ENCODE measurements at places on chromosomes 6 and 20.

DNA sequence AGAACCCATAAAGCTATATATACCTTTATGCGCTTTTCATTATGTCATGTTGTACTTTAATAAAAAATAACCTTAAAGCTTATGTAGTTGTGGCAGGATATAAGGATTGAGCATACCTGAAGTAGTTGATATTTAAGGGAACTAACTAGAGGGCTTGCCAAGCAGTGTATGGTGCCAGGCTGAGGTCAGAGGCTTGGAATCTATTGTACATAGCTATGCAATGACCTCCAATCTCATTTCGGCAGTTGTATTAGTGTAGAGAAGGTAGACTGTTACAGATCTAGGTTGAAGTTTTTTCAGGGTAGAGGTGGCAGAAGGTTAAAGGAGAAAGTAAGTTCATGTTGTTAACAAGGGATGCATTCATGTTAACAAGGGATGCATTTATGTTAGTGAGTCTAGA lies 397.7 kb upstream of the HS3ST5 start:
- no peak for DNase-seq

DNA sequence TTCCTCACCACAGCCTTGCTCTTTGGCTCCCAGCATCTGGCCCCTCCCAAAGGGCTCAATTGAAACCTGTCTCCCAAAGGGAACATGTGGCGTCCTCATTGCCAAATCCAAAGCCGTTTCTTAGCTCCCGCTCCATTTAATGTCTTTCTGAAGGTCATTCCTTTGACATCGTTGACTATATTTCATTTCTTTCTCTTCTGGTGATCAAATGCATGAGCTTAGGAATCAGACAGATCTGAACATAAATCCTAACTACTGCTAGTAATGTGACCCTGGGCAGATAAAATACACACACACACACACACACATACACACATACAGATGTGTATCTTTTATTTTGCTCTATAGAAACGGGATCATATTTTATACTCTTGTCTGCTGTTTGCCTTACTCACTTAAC lies 964.7 kb upstream of the FLRT3 start:
- no peak for DNase-seq

GRCh38 chr6:142985281-142985680 lies 40.3 kb upstream of the HIVEP2 start:
- DNase-seq = no peak

DNA sequence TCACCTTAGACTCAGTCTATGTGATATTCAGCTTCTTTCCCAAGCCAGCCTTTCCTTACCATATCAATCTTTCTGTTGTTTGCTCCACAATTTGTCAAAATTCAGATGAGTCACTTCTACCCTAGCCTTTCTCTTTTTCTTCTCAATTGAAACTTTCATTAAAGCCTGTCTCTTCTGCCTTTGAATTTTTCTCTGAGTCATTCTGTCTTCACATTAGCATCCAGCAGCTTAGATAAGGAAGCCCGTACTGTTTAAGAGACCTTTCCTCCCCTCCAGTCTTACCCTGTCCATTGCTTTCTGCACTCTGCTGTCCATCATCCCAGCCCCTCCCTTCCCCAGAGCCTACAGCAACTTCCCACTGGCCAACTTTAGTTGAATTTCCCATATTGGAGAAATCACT lies 34.9 kb upstream of the RALGAPA2 start:
- DNase-seq = no peak

DNA sequence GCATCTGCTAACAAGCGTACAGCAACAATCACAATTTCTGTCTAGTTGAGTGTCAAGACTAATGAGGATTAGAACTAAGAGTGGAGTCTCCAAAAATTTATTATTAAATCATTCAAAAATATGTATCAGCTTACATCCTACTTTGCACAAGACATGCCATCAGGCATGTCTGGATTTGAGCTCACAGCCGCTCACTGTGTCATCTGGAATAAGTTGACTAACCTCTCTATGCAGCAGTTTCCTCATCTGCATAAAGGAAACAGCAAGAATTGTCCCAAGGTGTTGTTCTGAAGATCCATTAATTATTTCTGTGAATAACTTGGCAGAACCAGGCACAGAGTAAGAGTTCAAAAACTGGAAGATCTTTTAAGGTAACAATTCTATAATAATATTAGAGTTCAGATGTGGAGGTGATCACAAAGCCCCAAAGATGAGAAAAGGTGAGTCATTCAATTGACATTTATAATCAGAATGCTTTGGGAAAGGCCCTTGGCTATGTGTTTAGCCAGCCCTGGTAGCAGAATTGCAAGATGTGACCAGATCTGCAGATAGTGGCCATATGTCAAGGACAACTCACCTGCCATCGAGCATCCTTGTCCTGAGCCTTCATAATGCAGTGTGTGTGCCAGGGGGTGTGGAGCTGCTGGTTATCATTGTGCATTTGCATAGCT lies 264.0 kb downstream of the FOXA2 start:
- no peak for DNase-seq

GRCh38 chr6:96716221-96716620 lies 121.1 kb downstream of the GPR63 start:
- DNase-seq = no peak

DNA sequence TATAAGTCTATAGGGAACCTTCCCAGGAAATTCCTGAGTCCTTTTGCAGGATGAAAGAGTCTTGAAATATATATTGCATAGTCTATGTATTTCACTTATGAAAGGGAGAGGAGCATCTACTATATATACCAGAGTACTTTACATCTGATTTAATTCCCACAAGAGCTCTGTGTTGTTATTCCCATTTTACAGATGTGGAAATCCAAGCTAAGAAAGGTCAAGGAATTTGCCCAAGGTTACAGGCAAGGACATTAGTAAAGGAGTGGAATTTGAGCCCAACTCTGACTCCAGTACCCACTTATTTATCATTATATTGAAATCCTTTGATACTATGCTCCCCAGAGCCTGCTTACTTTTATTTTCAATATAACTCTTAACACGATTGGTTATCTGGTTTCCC lies 2.6 kb downstream of the SESN1 start:
- no peak for DNase-seq

GRCh38 chr6:79250107-79250514 lies 15.6 kb upstream of the HMGN3 start:
- no peak for DNase-seq

DNA sequence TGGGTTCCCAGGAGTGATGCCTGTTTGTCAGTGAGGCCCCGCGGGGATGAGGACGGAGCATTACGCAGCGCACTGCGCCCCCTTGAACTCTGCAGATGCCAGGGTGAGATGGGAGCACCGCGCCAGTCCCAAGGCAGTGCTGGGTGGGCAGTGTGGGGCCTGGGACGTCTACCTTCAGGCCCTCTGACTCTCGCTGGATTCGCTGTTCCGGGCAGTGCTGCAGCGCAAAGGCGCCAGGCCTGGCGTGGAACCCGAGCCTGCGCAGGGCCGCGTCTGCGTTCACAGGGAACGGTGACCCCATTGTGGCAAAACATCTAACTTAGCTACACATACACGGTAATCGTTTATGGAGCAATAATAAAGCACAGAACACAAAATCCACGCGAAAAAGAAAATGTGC lies 257.3 kb downstream of the QKI start:
- DNase-seq = no peak

DNA sequence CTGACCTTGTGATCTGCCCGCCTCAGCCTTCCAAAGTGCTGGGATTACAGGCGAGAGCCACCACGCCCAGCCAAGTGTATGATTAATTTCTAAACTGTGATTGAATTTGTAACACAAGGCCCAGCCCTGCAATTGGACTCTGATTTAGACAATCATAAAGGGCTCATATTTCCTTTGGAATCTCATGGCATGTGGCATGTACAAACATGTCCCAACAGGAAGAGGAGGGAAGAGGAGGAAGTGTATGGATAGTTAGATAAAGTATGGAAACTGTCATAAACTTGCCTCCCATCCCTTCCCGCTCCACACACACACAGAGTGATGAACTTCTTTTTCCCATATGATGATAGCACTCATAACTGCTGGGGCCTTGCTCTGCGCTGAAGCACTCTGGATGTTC lies 27.2 kb upstream of the QKI start:
- no peak for DNase-seq
